ENCODE measurements at places on chromosomes 3 and 15. TPM values are rescaled to one million over a fixed set of nuclear protein-coding genes. Genes with fewer than 3 reads are reported as not detected.

DNA sequence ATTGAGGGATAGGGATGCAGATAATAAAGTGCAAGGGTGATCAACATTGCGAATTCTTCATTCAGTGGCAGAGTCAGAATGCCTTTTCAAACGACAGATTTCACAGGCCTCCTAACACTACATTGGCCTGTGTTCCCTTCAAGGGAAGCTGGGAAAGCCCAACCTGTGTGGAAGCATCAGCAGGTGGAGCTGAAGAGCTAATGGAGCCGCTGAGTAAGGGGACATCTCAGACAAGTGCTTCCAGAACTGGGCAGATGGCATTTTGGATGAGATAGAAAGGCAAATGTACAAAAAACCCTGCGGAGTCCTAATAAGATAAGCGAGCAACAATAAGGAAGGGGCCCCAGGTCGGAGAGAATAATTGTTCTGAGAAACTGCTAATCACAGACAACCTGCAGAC, 8.5 kb upstream of the SLC24A5 start:
- H3K27me3 ChIP-seq: no peaks in the 10 kb centered on the region
- no peaks in the 10 kb centered on the region for H3K4me1 ChIP-seq
- no peak overlapping the region for H3K27ac ChIP-seq
- peak; percentile 33 for DNase-seq
- H3K36me3 ChIP-seq: no peaks in the 10 kb centered on the region

The LEKR1 gene
- 2.5 TPM for polyA plus RNA-seq

GRCh38 chr3:119559441-119559963, at the start of gene CD80:
CD80 (minus strand) TSS chr3:119559614; CDS start chr3:119557728, 1,886 bp downstream.
- no peaks in the 10 kb centered on the region for H3K27me3 ChIP-seq
- DNase-seq: peak; percentile 48
- H3K27ac ChIP-seq: no peak within 1 kb of the TSS

DNA sequence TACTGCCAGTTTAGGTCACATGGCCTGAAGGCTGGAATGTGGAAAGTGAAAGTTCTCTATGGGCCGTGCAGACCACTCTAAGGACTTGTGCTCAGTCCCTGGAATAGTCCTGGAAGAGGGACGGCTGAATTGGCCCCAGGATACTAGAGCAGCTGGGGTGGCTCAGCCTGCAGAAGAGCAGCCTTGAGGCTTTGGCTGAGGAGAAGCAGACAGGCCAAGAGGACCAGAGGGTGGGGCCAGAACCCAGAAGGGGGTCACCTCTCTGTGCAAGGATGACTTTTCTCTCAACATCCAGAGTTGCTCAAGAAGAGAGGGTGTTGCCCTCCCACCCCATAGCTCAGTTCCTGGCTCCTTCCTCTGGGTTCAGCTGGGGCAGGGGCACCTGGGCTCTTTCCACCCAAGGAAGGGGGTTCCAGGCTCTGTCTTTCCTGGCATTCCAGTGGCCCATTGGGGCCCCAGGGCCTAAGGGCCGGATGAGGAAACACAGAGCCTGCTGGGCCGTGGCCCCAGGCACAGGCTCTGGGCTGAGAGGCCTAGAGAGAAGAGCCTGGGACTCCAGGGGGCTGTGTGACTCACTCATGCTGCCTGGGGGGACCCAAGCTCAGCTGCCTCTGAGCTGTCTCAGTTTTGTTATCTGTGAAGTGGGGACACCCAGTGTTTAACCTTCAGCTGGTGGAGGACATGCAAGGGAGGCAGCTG, 8.5 kb upstream of the FBLN2 start:
- no peaks in the 10 kb centered on the region for H3K4me1 ChIP-seq
- H3K4me3 ChIP-seq: no peak overlapping the region
- DNase-seq: no peak
- H3K27ac ChIP-seq: no peak overlapping the region

The GP9 gene
- not detected for polyA plus RNA-seq

DNA sequence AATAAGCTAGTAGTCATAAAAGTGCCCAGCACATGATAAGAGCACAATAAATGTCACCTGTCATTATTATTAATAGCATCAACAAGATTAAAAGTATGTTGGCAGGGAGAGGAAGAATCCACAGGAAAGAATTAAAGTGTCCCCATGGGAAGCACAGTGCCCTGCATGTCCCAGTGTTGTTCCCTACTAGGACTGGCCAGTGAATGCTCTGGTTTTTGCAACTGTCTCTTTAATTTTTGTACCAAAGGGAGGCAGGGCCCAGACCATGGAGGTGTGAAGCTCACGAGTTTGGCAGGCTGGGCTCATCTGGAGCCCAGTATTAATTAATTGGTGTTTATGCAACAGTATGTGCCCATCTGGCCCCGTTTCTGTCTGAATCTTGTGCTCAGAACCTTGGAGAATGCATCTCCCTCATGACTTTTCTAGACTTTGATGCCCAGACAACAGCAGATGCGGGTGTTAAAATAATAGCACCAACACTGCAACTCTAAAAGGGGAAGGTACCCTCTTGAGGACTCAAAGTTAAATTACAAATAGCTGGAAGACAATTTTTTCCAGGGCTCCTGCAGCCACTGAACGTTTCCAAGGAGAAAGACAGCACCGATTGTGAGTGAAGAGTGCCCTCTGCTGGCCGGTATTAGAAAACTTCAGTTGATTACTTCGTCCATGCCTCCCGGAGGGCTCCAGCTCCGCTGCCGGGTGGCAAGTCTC, 71.9 kb upstream of the SPATA12 start:
- peak; percentile 81 for DNase-seq
- no peaks in the 10 kb centered on the region for H3K36me3 ChIP-seq
- no peak overlapping the region for H3K4me3 ChIP-seq

The QTRT2 gene
- 27.4 TPM for polyA plus RNA-seq

GRCh38 chr15:89171136-89172072, 50.0 kb downstream of the RLBP1 start:
- H3K27ac ChIP-seq: no peak overlapping the region
- peak; percentile 58 for DNase-seq
- peaks cover 33% of the 10 kb centered on the region for H3K36me3 ChIP-seq
- H3K27me3 ChIP-seq: no peaks in the 10 kb centered on the region

The DUOXA2 gene
- polyA plus RNA-seq: not detected

DNA sequence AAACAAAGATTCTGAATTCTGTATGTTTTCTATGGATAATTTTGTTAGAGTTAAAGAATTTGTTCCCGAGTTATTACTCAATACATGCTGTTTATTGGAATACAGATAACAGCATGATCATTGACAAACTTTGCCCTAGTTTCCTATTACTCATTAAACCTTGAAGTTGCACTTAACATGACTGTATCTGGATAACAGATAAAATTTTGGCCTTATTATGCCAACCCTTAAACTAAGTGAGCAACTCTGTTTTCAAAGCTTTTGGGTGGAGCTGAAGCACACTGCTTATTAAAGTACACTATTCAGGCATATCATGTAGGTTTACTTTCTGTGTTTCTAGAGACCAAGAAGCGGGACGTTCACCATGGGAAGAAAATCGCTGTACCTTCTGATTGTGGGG, at the start of gene AADAC:
TSS of gene AADAC (plus strand) at position 318 of the 400 bp plus-strand sequence. CDS start at position 365, 47 bp downstream.
- peaks cover 2% of the 10 kb centered on the region for H3K36me3 ChIP-seq
- H3K4me1 ChIP-seq: no peaks in the 10 kb centered on the region
- no peaks in the 10 kb centered on the region for H3K27me3 ChIP-seq
- H3K27ac ChIP-seq: no peak within 1 kb of the TSS

The RAF1 gene
- 47.9 TPM for polyA plus RNA-seq

- H3K4me3 ChIP-seq: no peak overlapping the region
- no peaks in the 10 kb centered on the region for H3K27me3 ChIP-seq
- no peaks in the 10 kb centered on the region for H3K4me1 ChIP-seq
- no peak for DNase-seq
Measured at GRCh38 chr3:138042043-138042442, 32.1 kb downstream of the CLDN18 start.

GRCh38 chr3:175716446-175716845, 857.3 kb downstream of the NAALADL2 start:
- no peaks in the 10 kb centered on the region for H3K36me3 ChIP-seq
- DNase-seq: no peak
- H3K4me3 ChIP-seq: no peak overlapping the region
- H3K27ac ChIP-seq: no peak overlapping the region

- H3K27ac ChIP-seq: peak overlapping the region; percentile 75
- no peaks in the 10 kb centered on the region for H3K27me3 ChIP-seq
- H3K4me3 ChIP-seq: no peak overlapping the region
- no peaks in the 10 kb centered on the region for H3K36me3 ChIP-seq
- peak; percentile 79 for DNase-seq
Measured at GRCh38 chr3:30286007-30286669, 320.3 kb upstream of the TGFBR2 start.

GRCh38 chr3:24003466-24003865, 58.4 kb downstream of the NR1D2 start:
- no peak overlapping the region for H3K4me3 ChIP-seq
- H3K27ac ChIP-seq: no peak overlapping the region
- no peaks in the 10 kb centered on the region for H3K27me3 ChIP-seq
- H3K36me3 ChIP-seq: no peaks in the 10 kb centered on the region
- DNase-seq: no peak

DNA sequence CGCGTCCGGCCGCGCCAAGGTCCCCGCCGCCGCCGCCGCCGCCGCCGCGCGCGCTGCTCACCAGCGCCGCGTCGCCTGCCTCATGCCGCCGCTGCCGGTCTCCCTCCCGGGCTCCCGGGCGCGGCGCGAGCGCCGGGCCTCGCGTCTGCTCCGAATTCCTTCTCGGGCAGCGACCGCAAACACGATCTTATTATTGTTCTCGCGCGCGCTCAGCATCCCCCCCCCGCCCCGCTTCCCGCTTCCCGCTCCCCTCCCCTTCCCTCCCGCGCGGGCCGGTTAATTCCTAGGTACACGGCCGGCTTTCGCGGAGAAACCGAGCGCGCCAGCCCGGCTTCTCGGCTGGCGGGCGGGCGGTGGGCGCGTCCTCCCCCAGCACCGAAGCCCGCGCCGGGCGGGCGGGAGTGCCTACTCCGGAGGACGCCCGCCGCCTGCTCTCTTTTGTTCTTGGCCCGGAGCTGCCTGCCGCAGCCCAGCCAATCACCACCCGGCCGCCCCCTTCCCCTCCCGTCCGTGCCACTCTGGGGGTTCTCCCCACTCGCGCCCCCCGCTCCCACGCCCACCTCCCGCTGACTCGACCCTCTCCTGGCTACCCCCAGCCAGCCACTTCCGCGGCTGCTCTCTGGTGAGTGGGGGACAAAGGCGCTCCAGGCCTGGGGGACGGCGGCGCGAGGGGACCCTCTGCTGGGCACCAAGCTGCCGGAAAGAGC, at the start of gene HDGFL3:
TSS of gene HDGFL3 (minus strand) at position 164 of the 707 bp plus-strand sequence. CDS start 409 bp downstream, outside the sequence.
- H3K27ac ChIP-seq: peak within 1 kb of the TSS; percentile 88
- H3K4me3 ChIP-seq: peak within 1 kb of the TSS; percentile 73
- DNase-seq: no peak
- H3K36me3 ChIP-seq: no peaks in the 10 kb centered on the region
- no peaks in the 10 kb centered on the region for H3K4me1 ChIP-seq
- H3K27me3 ChIP-seq: peaks cover 3% of the 10 kb centered on the region
